SK-N-MC (cell line): ENCODE measurements at places on chromosomes 1 and 21.

DNA sequence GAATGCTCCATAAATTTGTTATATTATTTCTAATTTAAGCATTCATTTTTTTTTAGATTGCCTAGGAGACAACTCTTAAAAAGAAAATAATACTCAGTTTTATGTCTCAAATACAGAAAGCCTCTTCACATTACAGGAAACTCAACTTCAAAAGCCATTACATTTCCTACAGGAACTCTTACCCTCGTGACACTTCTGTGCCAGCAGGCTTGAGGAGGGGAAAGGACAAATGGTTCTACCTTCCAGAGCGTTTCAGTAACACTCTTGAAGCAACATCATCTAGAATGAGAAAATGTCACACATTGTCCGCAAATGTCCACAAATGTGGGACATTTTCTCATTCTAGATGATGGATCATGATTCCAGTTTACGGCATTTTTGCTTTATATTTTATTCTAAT, 51.7 kb downstream of the PTPN14 start:
- DNase-seq, result no peak

DNA sequence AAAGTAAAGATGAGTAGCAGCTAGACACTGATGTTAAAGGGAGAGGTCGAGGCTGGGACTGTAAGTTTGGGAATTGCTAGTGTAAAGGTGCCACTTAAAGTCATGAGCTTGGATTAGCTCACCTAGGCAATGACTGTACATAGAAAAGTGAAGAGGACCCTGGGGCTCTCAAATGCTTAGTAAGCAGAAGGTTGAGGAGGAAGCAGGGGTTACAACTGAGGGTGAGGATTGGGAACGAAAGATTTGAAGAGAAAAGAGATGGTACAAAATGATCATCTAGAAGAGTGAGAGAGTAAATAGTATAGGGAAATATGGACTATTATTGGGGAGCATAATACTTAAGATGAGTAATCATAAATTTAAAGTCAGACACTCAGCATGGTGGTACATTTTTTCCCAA, 63.1 kb upstream of the TNFSF4 start:
- DNase-seq, result no peak

DNA sequence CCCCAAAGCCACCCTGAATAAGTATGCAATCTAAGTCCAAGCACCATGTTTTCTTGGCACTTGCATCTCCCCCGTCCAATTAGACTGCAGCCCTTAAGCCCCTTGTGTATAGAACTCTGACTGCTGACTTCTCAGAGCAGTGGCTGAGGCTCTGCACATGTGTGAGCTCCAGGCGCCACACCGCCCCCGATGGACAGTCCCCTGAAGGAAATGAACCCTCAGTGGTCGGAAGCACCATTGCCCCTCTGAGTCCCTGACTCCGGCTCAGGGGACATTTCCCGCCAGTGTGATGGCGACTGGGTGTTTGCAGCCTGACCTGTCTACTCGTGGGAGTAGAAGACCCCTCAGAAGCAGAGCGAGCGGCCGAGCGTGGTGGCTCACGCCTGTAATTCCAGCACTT, 37.2 kb upstream of the SCCPDH start:
- DNase-seq, result no peak

GRCh38 chr1:198467907-198468306, 72.6 kb downstream of the ATP6V1G3 start:
- no peak for DNase-seq

GRCh38 chr1:174877208-174877673, 122.5 kb upstream of the CACYBP start:
- DNase-seq, result no peak

- no peak for DNase-seq
These were observed 570.5 kb downstream of the PTPRU start for GRCh38 chr1:29806646-29807319.

DNA sequence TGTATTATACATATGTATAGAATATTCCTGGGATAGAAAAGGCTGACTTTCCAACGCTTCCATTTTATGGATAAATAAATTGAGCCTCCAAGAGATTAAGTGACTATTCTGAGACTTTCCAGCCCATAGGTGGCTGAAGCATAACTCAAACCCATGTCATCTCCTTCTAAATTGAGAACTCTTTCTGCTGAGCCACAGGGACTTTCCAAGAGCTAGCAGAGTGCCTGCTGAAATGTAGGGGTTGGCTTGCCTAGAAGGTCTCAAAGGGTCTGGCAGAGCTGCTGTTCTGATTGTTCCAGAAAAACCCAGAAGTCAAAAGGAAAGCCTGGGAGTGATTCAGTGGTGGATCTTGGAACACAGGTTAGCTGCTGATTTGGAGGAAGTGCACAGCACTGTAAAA, 146.4 kb upstream of the BEND5 start:
- DNase-seq, result no peak

- no peak for DNase-seq
These were observed 137.1 kb downstream of the DPYD start for GRCh38 chr1:97783751-97784150.

DNA sequence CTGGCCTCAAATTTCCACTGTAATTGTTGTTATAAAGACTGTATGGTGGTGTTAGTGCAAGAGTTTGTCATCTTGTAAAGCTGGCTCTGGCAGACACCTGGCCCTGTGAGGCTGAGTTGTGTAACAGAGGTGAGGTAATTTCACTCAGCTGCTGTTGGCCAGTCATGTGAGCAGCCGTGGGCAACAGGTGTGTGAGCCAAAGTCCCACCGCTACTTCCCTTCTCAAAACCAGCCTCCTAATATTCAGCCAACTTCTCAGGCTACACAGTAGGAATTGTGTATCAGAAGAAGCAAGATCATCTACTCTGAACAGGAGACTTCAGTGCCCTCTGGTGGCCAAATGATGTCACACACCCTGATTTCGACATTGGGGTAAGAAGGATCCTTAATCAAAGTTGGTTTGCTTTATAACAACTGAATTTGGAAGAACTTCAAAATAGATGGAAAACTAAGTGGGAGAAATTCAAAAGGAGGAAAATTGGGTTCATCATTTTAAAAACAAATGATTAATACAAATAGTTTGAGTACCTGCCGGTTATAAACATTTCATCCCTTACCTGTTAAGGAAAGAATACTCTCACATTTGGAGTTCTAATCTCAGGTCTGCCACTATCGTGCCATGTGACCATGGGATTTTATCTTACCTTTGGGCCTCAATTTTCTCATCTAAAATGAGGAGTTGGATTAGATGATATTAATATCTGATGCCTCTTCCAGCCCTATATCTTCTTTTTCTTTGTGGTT, 2.6 kb upstream of the CREG1 start:
- peak; percentile 67 for DNase-seq

GRCh38 chr21:28429161-28429560, 563.5 kb downstream of the LTN1 start:
- no peak for DNase-seq

DNA sequence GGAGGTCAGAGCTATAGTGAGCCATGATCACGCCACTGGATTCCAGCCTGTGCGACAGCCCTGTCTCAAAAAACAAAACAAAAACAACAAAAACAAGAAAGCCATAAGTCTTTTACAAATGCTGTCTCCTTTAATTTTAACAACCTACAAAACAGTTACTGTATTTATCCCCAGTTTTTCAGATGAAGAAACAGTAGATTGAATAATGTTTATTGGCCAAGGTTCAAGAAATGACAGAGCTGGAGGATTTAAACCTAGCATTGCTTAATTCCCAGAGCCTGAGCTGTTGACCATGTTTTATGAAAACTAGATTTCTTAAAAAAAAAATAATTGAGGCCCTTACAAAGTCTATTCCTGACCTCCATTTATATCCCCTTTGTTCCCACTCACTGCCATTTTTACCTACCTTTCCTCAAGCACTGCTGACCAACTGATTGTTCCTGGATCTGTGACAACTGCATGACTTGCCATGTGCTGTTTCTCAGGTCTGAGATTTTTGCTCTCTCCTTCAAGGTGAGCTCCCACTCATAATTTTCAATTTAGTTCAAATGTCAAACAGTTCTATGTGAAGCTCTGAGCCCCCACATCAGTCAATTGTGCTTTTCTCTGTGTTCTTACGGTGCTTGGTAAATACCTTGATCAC, 140.8 kb downstream of the CHRM3 start:
- no peak for DNase-seq

DNA sequence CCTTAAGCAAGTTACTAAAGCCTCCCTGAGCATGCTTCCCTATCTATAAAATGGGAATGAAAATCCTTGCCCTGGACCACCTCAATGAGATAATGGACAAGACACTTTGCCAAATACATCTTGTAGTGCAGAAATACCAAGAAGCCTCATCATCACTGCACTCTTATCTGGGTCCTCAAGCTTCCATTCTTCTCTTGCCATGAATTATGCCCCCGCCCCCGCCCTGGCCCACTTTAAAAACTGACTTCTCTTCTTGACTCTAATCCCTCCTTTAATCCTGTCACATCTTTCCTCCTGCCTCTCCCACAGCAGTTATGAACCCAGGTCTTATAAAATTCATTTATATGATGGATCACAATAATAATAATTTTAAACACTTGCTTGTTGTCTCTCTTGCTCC, 14.8 kb downstream of the ARHGEF11 start:
- DNase-seq, result no peak
